ENCODE measurements at places on chromosomes 3 and 15.

- DNase-seq, result no peak
Measured at GRCh38 chr15:61057376-61057775, 171.7 kb downstream of the RORA start.

DNA sequence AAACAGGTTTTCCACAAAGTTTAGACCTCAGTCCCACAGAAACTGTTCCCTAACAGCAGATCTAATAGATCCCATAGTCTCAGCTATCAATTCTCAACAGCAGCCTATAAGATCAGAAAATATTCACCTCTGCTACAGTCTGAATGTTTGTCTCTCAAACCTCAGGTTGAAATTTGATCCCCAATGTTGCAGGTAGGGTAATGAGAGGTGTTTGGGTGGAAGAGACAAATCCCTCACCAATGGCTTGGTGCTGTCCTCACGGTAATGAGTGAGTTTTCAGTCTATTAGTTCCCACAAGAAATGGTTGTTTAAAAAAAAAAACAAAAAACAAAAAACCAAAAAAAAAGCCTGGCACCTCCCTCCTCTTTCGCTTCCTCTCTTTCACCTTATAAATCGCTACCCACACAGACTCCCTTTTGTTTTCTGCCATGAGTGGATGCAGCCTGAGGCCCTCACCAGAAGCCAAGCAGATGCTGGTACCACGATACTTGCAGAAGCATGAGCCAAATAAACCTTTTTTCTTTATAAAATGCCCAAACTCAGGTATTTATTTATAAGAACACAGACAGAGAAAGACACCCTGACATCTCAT, 14.2 kb downstream of the ZNF280D start:
- DNase-seq, result no peak

DNA sequence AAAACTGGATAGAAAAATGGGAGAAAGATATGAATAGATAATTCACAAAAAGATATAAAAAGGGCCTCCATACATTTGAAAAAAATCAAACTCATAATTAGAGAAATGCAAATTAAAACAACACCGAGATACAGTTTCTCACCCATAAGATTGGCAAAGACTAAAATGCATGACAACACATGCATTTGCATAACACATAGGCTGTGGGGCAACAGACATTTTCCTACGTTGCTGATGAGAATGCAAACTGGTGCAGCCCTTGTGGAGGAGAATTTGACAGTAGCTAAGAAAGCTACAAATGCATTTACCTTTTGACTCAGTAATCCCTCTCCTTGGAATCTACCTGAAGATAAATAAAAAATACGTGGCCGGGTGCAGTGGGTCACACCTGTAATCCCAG, 11.4 kb upstream of the CAND2 start:
- no peak for DNase-seq

DNA sequence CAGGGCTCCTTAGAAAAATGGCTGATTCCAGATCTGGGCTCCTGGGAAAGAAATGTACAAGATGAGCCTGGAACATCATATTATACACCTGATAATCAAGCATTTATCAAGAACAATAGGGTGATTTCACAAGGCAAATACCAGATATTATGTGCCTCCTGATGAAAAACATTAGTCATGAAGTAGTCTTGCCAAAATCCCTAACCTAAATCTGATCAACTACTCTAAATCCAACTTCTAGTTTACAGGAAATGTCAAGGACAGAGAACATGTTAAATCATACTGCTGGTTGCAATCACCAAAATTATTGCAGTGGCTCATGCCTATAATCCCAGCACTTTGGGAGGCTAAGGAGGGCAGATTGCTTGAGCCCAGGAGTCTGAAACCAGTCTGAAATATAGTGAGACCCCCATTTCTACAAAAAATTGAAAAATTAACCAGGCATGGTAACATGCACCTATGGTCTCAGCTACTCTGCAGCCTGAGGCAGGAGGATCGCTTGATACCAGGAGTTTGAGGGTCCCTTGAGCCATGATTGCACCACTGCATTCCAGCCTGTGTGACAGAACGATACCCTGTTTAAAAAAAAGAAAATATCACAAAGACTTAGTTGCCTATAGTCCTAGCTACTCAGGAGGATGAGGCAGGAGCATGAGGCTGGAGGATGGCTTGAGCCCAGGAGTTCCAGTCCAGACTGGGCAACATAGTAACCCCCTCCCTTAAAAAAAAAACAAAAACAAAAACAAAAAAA, 34.9 kb upstream of the ATP13A3 start:
- no peak for DNase-seq

DNA sequence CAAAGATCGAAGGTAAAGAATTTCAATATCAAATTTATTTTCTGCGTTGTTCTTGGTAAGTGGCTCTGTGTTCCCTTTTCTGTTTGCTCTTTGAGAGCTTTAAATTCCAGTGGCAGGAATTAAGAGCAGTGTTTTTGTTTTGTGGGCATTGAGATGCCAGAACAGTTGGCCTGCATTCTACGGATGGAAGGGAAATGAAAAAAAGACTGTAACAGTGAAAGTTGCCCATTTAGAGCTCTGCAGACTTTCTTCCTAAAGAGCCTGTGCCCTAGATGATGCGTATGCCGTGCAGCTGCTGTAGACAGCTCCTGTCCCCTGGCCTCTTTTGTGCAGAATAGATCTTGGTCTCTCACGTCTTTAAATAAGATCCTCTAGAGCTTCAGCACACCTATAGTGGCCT, 58.8 kb downstream of the KAT2B start:
- no peak for DNase-seq

- DNase-seq, result no peak
Measured at GRCh38 chr3:100522125-100522524, 29.7 kb downstream of the TMEM45A start.

GRCh38 chr15:69454953-69455352, 2.3 kb downstream of the RPLP1 start:
- DNase-seq, result no peak

DNA sequence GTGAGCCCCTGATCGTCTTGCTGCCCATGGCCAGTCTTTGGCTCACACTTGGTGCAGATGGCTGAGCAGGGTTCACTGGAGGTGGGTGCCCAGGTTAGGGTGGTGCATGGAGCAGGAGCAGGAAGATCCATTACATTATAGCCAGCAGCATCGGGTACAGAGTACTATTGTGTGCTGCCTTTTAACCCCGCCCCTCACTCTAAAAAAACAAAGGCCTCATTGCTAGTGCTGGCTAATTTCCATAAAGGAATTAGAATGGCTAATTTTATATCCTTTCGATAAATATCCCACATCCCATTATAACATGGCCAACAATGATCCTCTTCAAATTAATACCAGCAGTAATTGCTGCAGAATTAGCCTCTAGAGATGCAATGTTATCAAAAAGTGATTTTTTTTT, 45.8 kb upstream of the PPP4R2 start:
- DNase-seq, result no peak

DNA sequence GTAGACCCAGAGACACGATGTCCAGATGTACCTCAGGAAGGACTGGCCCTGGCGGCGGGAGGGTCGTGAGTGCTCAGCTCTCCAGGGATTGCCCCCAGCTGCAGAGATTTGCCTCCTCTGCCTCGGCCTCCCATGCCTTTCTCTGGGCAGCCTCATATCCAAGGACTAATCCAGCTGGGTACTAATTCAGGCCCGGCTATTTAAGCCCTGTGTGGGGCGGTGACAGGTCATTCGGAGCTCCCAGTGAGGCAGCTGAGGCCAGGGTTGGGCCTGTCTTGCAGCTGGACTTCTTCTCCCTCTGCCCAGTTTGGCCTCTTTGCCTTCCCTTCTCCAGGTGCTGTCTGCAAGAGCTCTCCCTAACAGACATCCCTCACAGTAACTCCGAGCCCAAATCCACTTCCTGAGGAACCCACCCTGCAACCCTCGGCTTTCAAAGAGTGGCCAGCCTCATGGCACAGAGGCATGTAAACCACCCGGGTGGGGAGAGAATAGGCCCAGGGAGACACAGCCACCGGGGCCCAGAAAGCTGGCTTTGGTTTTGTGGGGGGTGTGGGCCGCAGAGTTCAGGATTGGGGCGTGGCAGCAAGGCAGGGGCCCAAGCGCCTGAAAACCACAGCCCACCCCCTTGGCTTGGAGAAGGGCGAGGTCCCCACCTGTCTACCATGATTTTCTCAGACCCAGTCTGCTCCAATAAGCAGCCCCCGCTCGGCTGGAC, 85.8 kb downstream of the PPCDC start:
- no peak for DNase-seq

DNA sequence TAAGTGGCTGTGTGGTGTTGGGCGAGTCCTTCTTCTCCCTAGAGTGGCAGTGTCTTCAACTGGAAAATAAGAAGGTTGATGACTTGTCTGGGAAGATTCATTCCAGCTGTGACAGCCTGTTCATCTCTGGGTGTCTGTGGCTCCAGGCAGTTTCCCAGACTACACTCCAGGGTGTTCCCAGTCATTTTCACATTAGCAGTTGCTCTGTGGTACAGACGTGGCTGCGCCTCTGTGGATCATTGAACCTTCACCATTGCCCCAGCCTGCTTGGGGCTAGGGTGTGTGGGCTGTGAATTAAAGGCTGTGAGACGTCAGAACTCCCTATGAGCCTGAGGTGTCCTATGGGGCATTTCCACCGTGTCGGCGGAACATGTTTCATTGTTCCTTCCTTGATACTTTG, 239.6 kb upstream of the NR2E3 start:
- DNase-seq, result no peak

DNA sequence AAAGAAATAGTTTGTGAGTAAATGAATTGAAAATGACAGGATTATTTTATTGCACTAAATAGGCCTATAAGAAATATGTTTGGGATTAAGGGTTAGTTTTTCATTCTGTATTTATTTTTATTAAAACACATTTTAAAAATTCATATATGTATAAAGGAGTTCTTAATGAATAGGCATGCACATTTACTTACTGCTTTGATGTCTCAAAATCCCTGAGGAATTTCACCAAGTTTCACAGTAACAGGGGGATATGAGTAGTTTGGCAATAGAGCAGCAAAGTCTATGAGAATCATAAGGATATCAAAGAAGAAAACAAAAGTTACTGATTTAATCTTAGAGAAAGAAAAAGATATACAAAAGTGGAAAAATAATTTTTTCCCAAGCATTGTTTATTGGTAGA, 411.7 kb downstream of the NAALADL2 start:
- no peak for DNase-seq

DNA sequence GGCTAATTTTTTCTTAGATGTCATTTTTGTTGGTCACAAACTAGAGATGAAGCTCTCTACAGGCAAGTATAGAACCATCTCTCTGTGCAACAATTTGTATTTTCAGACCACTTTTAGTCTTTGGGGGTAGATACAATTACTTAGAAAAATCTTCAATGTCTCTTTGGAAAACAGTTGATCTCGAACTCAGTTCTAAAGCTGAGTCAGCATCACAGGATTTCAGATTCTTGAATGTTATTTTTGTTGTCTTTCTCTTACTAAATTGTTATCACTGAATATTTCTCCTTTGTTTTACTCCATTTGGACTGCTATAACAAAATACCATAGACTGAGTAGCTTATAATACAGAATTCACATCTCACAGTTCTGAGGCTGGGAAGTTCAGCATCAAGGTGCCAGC, 1557.0 kb downstream of the SI start:
- DNase-seq, result no peak

- DNase-seq, result no peak
Measured at GRCh38 chr15:73476704-73477216, 33.8 kb downstream of the REC114 start.

- DNase-seq, result no peak
Measured at GRCh38 chr15:96053781-96054428, 276.6 kb upstream of the NR2F2 start.

- DNase-seq, result no peak
Measured at GRCh38 chr3:138898301-138898700, 48.6 kb downstream of the FOXL2 start.

DNA sequence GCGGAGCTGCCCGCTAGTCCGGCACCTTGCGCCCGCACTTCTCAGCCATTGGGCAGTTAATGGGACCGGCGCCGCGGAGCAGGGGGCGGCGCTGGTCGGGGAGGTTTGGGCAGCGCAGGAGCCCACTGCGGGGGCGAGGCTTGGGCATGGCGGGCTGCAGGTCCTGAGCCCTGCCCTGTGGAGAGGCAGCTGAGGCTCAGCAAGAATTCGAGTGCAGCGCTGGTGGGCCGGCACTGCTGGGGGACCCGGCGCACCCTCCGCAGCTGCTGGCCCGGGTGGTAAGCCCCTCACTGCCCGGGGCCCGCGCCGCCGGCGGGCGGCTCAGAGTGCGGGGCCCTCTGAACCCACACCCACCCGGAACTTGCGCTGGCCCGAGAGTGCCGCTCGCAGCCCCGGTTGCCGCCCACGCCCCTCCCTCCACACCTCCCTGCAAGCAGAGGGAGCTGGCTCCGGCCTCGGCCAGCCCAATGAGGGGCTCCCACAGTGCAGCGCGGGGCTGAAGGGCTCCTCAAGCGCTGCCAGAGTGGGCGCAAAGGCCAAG, 835.0 kb downstream of the TBL1XR1 start:
- DNase-seq, result no peak

GRCh38 chr3:72347819-72348319, 500.4 kb downstream of the SHQ1 start:
- no peak for DNase-seq

DNA sequence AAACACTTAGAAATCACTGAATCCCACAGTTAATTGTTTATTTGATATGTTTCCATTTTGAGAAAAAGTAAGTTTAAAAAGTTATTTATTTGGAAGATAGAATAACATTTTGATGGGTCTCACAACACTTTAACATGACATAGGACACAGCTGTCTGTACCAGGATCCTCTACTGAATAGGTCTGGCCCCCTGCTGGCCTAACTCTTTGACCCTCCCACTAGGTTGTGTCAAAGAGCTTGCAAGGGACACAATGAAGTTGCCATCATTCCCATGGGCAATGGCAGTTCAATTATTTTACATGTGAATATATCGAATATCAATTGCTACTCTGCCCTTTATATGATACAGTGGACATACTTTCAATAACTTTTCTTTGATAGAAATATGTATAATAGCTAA, 138.9 kb downstream of the EPHA3 start:
- DNase-seq, result no peak

DNA sequence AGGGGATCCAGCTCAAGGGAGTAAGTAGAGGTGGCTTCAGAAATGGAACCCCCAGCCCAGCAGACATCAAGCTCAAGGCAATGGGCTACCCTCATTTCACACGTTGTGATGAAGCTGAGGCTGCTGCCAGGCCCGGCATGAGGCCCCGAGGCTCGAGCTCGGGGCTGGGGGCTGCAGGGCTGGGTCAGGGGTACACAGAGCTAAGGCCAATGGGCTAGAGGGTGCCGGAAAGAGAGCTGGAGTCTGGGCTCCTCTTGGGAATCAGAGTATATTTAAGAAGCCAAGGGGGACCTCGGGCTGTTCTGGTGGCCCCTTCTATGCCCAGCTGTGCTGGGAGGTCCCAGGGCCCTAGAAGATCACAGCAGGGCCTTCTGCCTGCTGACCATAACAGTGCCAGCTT, 7.4 kb downstream of the PRSS50 start:
- no peak for DNase-seq

DNA sequence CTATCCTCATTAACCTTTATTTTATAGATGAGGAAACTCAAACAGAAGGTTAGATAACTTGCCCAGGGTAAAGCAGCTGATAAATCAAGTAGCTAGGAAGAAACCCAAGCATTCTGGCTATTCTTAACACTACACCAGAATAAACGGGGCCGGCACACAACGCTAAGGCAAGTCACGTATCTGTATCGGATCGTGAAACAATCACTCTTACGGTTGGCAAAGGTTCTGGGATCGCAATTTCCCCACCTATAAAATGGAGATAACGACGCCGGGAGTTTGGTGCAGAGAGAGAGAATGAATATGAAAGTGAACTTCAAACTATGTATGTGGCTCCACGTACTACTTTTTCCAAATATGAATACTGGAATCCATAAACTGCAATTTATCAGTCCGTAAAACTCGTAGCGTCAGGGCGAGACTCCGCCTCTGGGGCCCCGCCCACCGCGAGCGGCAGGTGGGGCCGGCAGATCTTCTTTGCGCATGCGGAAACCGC, 252 bp upstream of the ARMC8 start:
- no peak for DNase-seq

All from NCI-H187 (cell line).